ENCODE measurements at places on chromosomes 7 and 10.
A peak's percentile ranks its signal among the peaks of the same experiment; 100 is the strongest.

DNA sequence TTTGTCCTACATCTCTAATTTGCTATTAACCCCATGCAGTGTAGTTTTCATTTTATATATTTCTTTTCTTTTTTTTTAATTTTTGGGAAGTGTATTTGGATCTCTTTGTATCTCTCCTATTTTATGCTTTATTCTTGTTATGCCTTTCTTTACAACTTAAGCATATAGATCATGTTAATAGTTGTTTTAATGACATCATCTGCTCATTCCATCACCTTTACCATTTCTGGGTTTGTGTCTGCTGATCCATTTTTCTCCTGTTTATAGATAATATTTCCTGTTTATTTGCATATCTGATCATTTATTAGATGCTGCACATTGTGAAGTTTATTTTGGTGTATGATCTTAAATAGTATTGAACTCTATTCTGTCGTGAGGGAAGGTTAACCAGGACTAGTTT, 13.7 kb downstream of the COPG2 start:
- DNase-seq, result no peak

GRCh38 chr7:73829921-73830680, 695 bp upstream of the CLDN4 start:
- no peak for DNase-seq

GRCh38 chr10:48523212-48523819, 81.6 kb downstream of the ARHGAP22 start:
- no peak for DNase-seq

GRCh38 chr10:9294865-9295264, 1240.4 kb downstream of the GATA3 start:
- no peak for DNase-seq

DNA sequence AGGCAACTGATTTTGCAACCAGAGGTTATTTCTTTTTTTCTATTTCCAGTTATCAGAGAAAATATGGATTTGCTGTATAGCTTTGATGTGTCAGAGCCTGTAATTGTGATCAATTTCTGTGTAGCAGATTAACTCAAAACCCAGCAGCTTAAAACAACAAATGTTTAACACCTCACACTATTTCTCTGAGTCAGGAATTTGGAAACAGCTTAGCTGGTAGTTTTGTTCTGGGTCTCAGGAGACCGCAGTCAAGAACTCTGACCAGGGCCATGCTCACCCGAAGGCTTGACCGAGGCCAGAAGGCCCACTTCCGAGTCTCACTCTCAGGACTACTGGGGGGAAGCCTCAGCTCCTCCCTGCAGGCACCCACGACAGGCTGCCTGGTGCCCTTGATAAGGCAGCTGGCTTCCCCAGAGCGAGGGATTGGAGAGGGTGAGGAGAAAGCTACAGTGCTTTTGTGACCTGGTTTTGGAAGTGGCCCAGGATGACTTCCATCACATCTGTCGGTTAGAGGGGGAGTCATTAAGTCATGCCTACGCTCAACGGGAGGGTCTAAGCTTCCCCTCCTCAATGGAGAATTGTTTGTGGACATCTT, 105.7 kb upstream of the SHH start:
- no peak for DNase-seq

DNA sequence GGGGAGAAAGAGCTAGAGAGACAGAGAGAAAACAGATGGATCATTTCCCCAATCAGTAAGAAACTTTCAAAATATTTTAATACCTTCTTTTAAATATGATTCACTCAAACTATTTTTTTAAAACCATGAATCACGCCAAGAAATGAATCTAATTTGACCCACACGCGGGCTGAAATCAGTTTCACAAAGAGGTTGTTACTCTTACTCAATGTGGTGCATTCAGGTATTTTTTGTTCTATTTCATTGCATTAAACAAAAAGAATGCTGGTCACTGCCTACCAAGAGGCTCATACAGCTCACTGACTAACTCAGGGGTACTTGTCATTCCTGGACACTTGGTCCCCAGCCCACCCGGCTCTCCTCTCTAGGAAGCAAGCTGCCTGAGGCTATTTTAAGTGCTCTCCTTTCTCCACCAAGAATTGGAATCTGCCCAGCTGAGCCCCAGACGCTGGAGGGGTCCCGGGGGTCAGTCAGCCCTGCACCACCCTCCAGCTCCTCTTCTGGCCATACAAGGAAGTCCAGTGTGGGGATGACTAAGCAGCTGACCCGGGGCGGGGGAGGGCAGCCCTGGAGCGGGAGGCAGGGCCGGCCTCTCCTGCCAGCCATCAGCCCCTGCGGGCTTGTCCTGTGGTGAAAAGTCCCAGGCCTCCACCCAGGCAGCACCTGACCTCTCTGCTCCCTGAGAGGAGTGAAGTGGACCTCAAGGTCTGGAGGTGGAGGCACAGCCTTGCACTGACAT, 21.7 kb upstream of the PFKP start:
- no peak for DNase-seq

DNA sequence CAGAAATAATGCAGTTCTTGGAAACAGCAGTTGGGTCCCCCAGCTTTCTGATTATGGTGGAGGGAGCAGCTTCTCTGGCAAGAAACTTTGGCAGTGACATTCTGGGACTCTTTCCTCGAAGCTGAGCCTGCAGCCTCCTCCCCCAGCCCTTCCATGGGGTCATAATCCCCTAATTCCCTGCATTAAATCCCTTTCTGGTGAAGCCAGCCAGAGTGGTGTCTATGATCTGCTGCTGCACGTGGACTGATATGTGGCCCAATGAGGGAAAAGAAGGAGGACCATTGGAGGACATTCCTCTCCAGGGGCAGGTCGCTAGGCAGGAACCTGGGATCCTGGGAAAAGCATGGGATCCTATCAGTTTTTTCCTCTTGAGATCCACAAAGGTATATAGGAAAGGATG, 470.5 kb downstream of the RPS24 start:
- DNase-seq, result no peak

GRCh38 chr10:86104156-86104555, 262.4 kb downstream of the GRID1 start:
- DNase-seq, result no peak

GRCh38 chr7:3888096-3888495, 587.0 kb downstream of the SDK1 start:
- DNase-seq, result no peak

DNA sequence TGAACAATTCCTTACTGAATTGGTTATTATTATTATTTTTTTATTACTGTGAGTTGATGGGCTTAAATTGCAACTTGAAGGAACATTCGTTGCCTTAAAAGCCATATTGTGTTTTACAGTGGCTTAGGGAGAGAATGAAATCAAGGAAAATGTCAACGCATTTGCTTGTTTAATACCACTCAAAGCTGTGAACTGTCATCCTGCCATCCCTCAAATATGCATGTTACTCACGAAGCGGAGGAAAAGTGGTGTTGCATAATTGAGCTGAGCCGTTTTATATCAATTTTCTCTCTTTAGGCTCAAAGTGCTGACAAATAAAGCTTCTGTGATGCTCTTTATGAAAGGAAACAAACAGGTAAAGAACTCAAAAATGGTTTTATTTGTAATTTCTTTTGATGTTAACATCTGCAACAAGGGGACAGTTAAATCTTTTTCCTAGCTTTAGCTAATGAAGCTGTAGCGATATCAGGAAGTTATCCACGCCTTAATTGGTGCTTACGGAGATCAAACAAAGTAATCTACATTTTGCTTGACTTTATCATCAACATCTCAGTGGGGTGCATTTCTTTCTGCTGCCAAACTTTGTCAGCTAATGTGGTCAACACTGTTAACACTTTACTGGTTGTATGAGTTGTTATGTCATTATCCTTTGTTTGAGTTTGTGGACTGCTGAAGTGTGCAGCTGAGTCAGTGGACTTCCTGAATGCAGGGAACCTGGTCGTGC, 33.1 kb downstream of the GLRX3 start:
- DNase-seq, result no peak

GRCh38 chr7:127230192-127230925, 22.4 kb downstream of the GRM8 start:
- no peak for DNase-seq

DNA sequence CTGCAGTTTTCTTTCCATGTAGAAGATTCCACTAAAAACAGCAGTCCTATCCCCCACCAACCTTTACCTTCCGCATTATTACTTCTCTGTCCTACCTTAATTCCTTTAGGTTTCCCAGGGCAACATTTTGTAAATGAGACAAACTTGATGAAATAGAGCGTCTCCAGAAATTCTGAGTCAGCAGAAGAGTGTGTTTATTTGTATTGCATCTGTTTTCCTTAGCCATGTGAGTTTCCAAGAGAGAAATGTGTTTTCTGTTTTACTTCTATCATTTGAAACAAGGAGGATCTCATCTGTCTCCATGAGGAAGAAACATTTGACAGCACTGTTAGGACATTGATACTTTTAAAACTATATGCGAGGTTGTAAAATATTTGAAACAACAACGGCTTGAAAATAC, 244.2 kb upstream of the PLXDC2 start:
- DNase-seq, result no peak

GRCh38 chr7:150378853-150379440, at the start of gene ZNF775:
Gene ZNF775, plus strand, starts transcription at chr7:150379330. Its CDS starts 9,141 bp downstream, at chr7:150388471.
- peak; percentile 87 for DNase-seq

DNA sequence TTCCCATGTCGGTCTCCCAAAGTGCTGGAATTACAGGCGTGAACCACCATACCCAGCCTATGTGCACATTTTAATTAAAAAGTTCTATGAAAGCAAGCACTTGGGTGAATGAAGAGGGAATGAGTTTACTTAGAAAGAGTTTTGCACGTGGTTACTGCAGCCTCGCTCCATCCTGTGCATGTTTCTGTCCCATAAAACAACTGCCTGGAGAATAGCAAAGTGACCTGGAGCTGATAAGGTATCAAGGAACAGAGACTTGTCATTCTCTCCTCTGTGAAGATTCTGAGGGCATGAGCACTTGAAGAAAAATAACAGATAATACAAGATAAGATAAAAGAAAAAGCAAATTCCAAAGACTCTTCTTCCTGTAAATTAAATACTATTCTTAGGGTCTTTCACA, 112.2 kb upstream of the JCAD start:
- DNase-seq, result no peak

GRCh38 chr10:119466655-119467054, 75.9 kb downstream of the RGS10 start:
- peak; percentile 17 for DNase-seq

GRCh38 chr7:21412957-21413356, 14.9 kb upstream of the SP4 start:
- DNase-seq, result no peak

DNA sequence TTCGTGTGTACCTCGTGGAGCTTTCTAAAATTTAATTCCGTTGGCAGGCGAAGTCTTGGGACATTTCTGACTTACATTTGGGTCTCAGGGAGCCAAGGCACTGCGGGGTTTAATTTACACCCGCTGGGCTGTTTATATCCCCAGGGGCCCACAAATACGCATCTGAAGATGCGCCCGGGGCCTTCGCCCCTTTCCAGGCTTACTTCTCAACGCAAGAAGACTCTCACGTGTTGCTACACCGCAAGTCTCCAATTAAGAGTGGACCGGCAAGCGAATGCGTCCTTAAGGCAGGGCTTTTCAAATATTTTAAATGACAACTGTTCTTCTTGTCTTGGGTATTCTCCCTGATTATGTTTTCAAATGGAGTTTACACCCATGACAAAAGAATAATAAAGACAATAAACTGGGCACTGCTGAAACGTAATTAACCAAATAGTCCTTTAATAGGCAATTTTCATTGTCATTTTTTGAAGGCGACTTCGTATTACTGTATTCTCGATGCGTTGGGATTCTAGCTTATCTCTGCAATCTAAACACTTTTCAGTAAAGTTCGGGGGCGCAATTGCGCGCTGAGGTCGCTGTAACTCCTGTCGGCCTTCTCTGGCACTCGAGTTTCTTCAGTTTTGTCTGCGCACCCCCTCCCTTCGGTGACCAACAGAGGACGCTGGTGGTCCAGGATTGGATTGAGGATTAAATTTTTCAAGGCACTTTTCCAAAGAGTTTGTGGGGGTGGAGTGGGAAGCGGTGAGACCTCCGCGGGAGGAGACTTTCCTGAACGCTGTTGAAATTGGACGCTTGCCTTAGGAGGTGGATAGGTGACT, 837 bp upstream of the IGFBP3 start:
- DNase-seq, result no peak

DNA sequence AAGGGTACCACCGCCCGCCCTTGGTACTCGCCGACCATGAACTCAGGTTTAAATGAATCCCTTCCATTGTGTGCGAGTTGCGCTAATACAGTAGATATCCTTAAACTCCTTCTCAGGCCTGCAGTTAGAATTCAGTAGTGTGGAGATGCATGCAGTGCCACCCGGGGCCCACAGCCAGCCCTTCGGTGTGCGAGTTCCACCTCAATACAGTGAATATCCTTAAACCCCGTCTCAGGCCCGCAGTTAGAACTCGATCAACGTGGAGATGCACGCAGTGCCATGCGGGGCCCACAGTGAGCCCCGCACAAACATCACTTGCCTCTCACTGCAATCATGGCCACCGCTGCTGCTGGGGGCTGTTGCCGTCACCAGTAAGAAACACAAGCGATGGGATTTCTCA, 261.9 kb downstream of the MAD1L1 start:
- no peak for DNase-seq

GRCh38 chr7:24737281-24737680, 20.0 kb downstream of the GSDME start:
- no peak for DNase-seq

DNA sequence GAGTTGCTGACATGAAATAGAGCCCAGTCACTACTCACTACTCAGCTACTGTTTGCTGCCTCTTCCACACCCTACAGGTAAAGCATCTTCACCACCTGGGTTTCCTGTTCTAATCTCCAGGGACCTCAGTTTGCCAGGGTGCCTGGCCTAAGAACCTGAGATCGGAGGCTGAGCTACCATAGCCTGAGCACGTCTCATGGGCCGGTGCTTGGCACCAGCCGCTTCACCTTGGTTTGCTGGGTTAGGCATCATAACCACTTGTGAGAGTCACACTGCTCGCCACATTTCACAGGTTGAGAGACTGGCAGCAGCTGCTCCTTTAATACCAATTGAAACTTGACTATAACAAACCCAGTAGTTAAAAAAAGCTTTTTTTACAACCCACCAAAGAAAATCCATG, 75.1 kb downstream of the EMX2 start:
- DNase-seq, result no peak

Data from activated T-cell treated with anti-CD3 and anti-CD28 coated beads, Interleukin-2, amount 50 U/mL, for 4 hours (primary cell).